ENCODE measurements at places on chromosomes 2 and 18. TPM values are rescaled to one million over a fixed set of nuclear protein-coding genes. Genes with fewer than 3 reads are reported as not detected.
A peak's percentile ranks its signal among the peaks of the same experiment; 100 is the strongest.

The C1QL2 gene
- 0.65 TPM for total RNA-seq

The ARHGAP28 gene
- total RNA-seq, result 3.9 TPM

- DNase-seq, result no peak
Observed at GRCh38 chr2:11974573-11974972, 228.1 kb downstream of the LPIN1 start.

- no peak for DNase-seq
Observed at GRCh38 chr18:69839497-69839896, 108.2 kb downstream of the CD226 start.

DNA sequence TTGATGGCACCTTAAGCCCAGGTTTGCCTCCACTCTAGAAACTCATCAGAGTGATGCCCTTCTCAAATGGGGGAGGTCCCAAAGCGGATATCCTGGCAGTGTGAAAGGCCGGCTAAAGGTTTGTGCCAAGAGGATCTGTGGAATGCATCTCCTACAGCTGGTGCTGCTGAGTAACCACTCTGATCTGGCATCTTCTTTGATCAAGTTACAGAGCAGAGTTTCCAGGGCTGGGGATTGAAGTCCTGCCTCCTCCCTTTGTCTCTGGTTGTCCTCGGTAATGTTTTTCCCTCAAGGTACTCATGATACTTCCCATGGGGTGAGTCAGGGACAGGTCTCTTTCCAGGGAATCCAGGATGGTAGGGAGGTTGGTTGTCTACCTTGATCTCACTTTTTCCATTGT, 24.6 kb downstream of the PRKRA start:
- DNase-seq, result no peak

The ELMOD3 gene
- 23.2 TPM for total RNA-seq

DNA sequence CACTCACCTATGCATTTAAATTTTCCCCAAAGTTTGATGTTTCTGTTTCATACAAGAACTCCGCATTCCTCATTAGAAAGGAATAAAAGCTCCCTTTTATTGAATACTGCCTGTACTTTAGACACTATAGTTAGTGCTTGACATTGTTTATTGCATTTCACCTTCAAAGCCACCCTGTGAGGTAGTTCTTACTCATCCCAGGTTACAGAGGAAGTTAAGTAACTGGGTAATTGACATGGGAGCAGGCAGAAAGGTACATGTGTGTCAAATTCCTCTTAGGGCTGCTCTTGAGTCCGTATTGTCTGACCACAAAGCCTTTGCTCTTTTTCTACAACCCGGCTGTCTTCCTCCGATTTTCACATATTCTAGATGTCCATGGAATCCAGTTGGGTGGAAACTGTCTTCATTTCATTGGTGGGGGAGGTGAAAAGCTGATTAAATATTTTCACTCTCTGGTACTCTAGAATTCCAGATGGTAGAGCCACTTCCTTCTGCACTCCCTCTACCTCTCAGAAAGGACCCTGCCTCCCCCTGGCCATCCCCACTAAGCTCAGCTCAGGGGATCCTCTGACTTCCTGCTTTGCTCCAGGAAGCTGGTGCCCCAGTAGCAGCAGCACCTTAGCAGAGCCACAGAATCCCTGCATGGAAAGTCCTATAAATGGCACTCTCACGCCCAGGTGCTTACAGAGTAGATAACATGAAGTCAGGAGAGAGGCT, 319.2 kb downstream of the LRATD1 start:
- DNase-seq, result no peak

DNA sequence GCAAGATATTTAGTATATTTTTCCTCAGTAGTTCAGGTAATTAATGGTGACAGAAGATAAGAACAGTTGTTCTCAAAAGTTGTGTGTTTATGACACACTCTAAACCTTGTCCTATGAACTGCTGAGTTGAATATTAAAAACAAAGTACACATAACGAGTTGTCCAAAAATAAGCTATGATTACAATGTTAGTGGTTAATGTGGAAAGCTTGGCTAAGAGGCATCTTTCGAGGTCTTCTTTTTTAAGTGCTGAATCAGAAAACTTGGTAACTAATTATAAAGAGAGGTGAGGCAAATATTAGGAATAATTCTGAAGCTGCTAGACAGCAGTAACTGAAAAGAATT, 1088.7 kb downstream of the SUCLG1 start:
- DNase-seq, result no peak

DNA sequence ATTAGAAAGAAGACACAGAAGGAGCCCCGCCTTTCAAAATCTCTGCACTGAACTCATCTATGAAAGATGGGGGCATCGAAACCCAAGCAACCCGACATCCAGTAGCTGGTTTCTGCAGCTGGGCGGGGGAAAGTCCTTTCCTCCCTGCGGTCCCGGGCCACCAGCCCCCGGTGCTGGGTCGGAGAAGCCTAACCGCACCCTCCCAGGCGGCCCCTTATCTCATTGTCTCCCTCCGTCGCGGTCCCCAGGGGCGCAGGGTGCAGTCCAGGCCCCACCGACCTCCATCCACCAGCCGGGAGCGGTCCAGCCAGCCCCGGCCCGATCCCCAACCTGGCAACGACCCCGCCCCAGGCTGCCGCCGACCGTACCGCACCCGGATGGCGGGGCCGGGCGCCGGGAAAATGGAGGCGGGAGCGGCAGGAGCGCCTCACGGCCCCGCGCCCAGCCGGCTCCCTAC, 452 bp downstream of the RAPH1 start:
- DNase-seq, result peak; percentile 89

DNA sequence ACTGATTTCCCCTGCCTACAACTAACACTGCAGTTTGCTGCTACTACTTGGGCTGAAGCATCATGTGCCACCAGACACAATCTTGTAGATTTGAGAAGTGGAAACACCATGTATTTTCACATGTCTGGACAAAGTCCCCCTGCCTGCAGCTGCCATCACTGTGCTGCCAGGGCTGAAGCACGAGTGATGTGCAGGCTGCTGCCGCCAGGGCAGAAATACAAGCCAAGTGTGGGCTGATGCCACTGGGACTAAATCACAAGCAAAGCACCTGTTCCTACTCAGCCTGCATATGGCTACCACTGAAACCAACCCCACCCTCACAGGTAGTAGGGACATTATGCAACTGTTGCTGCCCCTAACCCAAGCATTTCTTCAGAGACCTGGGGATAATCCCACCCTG, 179.5 kb upstream of the SLC35G4 start:
- DNase-seq, result no peak

DNA sequence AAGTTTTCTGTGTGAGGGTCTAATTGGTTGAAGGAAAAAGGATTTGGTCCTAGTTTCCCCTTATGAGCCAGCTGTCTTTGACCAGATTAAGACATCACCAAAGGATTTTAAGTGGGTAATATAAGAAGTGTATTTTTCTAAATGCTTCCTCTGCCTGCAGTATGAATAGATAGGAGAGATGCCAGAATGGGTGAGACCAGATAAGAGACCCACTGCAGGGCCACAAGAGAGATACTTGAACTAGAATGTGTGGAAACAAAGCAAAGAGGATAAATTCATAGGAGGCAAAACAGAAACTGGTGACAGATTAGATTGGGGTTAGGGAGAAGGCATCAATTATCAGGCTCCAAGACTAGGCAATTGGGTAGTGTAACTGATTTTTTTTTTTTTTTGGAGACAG, 1.1 kb upstream of the HDHD2 start:
- DNase-seq, result no peak
